Glomerular endothelial cell (primary cell): ENCODE measurements at places on chromosomes 13 and 19. TPM values are rescaled to one million over a fixed set of nuclear protein-coding genes. Genes with fewer than 3 reads are reported as not detected.

The C19orf73 gene
- total RNA-seq = 1.9 and 3.3 TPM in 2 replicates

The MEIOSIN gene
- total RNA-seq = not detected in 2 replicates

The IZUMO2 gene
- total RNA-seq = not detected in 2 replicates

The KIR2DL3 gene
- not detected in 2 replicates for total RNA-seq

The AKAP8L gene
- total RNA-seq = 67.7 and 106 TPM in 2 replicates

The CFAP97D2 gene
- total RNA-seq = not detected in 2 replicates

The SYNGR4 gene
- not detected in 2 replicates for total RNA-seq

The NXNL1 gene
- not detected in 2 replicates for total RNA-seq

The ZNF358 gene
- 56.9 and 70.4 TPM in 2 replicates for total RNA-seq

DNA sequence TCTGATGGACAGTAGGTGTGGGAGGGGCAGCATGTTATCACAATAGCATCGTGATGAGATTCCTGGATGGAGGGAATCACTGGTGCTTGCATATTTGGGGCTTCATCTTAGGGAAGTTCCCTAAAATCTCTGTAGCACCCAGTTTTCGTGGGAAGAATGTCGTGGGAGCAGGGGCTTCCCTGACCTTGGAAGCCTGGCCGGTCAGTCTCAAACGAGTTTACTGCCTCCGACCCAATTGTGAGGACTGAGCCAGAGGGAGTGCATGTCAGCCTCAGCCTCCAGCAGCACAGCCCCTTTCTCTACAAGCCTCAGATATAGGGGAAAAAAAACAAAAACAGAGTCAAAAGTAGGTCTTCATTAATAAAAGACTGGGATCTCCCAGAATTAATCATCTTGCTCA, 32.2 kb downstream of the COL4A2 start:
- no peak for DNase-seq

- no peak for DNase-seq
Measured at GRCh38 chr13:111339366-111340143, 19.1 kb downstream of the TEX29 start.

DNA sequence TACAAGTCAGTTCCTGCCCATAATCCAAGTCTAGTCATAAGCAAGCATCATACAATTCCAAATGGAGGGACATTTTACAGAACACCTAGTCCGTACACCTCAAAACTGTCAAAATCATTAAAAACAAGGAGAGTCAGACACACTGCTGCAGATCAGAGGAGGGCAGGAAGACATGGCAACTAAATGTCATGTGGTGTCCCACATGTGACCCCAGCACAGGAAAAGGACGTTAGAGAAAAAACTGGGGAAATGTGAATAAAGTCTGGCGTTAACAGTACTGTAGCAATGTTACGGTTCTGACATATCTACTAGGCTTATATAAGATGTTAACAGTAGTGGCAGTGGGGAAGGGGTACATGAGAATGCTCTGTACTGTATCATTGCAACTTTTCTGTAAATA, 2.3 kb downstream of the ZSCAN5A start:
- no peak for DNase-seq

DNA sequence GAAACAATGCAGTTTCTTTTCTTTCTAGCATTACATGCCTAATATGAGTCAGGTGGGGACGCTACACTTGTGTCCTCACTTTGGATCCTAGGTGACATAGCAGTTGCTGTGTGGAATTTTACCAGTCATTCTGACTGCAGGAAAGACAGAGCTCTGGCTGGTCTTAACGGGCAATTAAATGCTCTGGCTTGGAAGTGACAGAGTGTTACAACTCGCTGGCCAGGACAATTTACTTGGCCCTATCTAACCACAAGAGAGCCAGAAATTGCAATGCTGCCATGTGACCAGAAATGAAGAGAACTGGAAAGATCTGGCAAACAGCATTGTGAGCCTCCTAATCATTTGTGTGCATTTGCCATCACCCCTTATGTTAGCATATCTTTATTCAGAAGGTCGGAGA, 351.1 kb downstream of the DCT start:
- DNase-seq = no peak

DNA sequence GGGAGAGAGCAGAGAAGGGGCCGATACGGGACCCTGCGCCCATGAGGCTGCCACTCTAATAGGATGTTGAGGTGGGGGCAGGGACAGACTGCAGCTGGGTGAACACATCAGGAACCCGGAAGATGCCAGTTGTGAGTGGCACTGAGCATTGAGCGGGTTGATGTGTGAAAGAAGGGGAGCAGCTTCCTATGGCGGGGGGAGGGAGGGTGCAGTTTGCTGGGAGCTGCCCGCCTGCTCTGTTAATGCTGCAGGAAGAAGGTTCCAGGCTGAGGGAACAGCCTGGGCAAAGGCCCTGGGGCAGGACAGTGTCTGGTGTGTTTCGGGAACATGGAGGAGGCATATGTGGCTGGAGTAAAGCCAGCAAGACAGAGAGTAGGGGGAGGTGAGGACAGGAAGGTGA, 29.8 kb downstream of the DNM2 start:
- no peak for DNase-seq

GRCh38 chr19:15540435-15540834, 32.1 kb downstream of the CYP4F22 start:
- DNase-seq = no peak

GRCh38 chr19:6774821-6775707, 2.6 kb downstream of the VAV1 start:
- no peak for DNase-seq

DNA sequence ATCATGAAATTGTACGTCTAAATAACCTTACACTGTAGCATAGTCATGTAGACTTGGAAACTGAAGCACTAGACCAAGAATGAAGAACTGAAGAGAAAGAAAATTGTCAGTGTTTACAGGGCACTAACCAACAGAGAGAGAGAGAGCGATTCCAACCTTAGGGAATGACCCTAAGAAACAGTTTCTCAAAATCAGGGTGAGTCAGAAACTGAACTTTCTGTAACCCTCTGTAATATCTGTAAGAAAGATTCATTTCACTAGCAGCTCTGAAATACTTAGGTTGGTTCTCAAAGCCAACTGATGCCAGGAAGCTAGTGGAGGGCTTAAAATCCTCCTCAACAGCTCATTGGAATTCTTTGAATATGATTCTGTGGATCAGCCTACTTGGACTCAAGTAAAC, 936.9 kb downstream of the EFNB2 start:
- DNase-seq = no peak

DNA sequence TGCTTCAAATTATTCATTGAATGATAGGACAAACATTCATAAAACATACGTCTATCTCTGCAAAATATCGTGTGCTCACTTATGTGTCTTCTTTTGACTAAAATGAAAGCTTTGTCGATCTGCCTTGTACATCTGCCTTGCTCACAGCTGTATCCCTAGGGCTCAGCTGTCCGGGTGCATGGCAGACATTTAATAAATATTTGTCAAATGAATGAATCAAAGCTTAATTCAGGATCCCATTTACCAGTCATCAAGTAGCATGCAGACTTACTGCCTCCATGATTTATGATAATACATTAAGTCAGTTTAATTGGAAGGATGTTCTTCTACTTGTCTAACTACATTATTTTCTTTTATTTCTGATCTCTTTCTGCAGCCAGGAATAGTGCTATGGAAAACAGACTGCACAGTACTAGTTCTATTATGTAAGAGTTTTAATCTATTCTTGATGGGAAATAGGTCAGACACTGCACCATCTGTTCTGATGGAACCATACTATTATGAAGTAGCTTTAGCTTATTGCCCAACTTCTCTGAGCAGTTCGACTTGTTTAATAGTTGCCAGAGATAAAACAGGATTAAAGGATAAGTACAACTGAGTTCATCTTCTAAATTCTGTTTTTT, 13.2 kb downstream of the SLC46A3 start:
- DNase-seq = no peak

- no peak for DNase-seq
Measured at GRCh38 chr13:35891507-35892441, 239.4 kb downstream of the DCLK1 start.

DNA sequence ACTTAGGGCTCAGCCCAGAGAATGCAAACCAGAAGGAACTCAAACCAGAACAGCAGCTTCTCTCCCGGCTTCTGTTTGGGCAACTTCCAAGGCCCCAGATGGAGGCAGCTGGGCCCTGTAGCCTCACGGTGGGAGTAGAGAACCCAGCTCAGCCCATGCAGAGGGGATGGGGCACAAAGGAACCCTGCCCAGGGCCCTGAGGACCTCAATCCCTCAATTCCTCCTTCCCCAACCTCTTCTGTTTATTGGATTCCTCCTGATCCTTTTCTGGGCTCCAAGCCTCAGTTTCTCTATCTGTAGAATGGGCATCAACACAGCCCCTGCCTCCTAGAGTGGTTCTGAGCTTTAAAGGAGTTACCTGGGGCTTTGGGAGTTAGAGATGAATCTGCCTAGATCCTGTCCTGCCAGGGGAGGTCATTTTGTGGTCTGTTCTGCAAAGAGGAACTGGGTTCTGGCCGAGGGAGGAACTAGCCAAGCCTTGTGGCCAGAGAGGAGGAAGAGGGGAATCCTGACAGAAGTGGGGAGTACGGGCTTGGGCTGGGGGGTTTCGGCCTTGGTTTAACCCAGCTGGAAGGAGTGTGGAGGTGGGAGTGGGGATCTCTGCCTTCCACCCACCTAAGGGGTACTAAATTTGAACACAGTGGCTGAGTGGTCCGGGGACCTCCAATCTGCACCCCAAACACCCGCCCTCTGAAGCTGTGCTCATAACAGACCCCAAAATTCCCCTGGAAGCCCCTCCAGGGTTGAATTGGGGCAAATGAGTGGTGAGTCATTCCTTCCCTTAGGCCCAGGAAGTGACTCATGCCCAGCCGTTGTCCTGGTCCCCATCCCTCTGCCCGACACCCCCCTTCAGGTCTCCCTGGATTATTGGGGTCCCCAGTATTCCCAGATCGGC, 2.7 kb downstream of the ADGRE5 start:
- DNase-seq = no peak
